Activated CD8-positive, alpha-beta T cell treated with anti-CD3 and anti-CD28 coated beads, Interleukin-2, amount 10 ng/mL, durations not matched to agents 7 days and 5 days (primary cell): ENCODE measurements at places on chromosomes 1 and 21. TPM values are rescaled to one million over a fixed set of nuclear protein-coding genes. Genes with fewer than 3 reads are reported as not detected.

Gene CCDC181
- not detected for total RNA-seq

- H3K27ac ChIP-seq: no peak overlapping the region
- H3K27me3 ChIP-seq: peaks cover 10% of the 10 kb centered on the region
- no peak for DNase-seq
Measured at GRCh38 chr21:29155118-29155932, 24.9 kb downstream of the MAP3K7CL start.

Gene AADACL3
- not detected for total RNA-seq

DNA sequence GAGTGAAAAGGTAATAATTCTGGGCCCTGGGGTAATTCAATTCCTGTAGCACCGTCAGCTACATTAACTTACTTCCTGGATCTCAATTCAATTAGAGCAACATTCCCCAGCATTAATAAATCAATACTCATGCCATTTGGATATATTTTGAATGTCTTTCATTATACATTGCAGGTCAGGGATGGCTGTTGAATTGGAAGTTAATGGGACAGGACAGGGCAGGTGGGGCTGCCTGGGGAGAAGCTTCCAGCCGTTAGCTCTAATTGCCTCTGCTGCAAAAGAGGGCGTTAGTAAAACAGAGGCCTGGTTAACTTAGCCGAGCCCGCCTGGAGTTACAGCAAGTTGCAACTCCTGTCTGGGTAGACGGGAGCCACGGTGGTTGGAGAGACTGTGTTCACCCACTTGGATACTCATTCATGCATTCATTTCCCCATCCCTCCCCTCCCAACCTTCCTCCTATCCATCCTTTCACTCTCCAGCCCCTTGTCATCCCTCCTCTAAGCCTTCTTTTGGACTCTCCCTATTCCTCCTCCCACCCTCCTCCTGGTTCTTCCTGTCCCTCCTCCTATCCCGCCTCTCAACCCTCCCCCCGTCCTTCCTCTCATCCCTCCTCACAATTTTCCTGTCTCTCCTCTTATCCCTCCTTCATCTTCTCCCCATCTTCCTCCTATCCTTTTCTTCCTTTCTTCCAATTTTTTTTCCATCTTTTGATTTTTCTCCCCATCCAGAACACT, 137.6 kb upstream of the RUNX3 start:
- H3K4me3 ChIP-seq: no peak overlapping the region
- H3K4me1 ChIP-seq: peaks cover 29% of the 10 kb centered on the region
- no peak for DNase-seq
- H3K27ac ChIP-seq: no peak overlapping the region

- no peaks in the 10 kb centered on the region for H3K27me3 ChIP-seq
- no peak overlapping the region for H3K27ac ChIP-seq
- H3K36me3 ChIP-seq: no peaks in the 10 kb centered on the region
- H3K4me1 ChIP-seq: peaks cover 11% of the 10 kb centered on the region
- no peak for DNase-seq
Measured at GRCh38 chr1:152169366-152170025, 10.5 kb upstream of the RPTN start.

- no peak for DNase-seq
- H3K27me3 ChIP-seq: no peaks in the 10 kb centered on the region
- no peak overlapping the region for H3K27ac ChIP-seq
- H3K4me3 ChIP-seq: no peak overlapping the region
- H3K36me3 ChIP-seq: no peaks in the 10 kb centered on the region
Measured at GRCh38 chr1:63122079-63122478, 200.3 kb upstream of the FOXD3 start.

- H3K4me1 ChIP-seq: peaks cover 33% of the 10 kb centered on the region
- no peak overlapping the region for H3K4me3 ChIP-seq
- H3K27ac ChIP-seq: no peak overlapping the region
Measured at GRCh38 chr1:17184822-17185484, 20.0 kb upstream of the PADI1 start.

Gene HLX
- total RNA-seq: not detected

Gene LRRC38
- not detected for total RNA-seq

GRCh38 chr1:107061886-107062285, 5.4 kb downstream of the PRMT6 start:
- no peaks in the 10 kb centered on the region for H3K27me3 ChIP-seq
- no peak overlapping the region for H3K27ac ChIP-seq
- no peak overlapping the region for H3K4me3 ChIP-seq
- H3K36me3 ChIP-seq: peaks cover 21% of the 10 kb centered on the region
- H3K4me1 ChIP-seq: peaks cover 22% of the 10 kb centered on the region
- no peak for DNase-seq

DNA sequence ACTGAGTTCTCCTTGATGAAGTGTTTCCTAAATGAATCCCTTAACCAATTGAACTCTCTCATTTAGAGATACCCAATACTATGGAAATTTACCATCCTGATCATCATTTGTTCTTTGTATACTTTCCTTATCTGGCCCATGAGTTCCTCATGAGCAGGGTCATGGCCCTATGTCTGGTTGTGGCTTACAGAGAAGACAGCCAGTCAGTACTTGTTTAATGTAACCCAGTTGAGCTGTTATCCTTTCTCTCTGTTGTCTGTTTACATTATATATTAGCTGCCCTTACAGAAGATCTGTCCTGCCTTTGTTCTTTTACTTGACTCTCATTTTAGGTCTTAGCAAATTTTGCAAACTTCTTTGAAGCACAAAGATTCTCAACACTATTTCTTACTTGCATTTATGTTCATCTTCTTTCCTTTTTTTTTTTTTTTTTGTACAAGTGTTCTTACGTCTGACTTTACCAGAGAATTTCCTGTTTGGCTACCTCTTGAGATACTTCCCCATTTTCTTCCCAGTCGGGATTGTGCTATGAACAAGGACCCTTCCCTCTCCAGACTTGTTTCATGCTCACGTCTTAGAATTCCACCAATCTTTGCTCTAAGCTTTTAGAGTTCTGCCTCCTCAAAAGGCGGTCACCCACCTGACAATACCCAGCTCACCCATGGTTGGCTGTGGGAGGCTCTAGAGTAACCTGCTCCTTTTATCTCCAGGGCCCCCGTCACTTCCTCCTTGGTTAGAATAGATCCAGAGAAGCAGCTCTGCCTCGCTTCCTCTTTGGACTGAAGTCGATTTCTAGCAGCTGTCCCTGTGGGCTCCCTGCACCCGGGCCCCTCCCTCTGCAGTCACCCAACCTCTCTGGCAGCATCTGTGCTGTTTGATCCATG, 53.6 kb upstream of the RUNX1 start:
- no peaks in the 10 kb centered on the region for H3K4me1 ChIP-seq
- H3K36me3 ChIP-seq: no peaks in the 10 kb centered on the region
- H3K27ac ChIP-seq: no peak overlapping the region

Gene COL16A1
- total RNA-seq: not detected

Gene CD164L2
- total RNA-seq: not detected

DNA sequence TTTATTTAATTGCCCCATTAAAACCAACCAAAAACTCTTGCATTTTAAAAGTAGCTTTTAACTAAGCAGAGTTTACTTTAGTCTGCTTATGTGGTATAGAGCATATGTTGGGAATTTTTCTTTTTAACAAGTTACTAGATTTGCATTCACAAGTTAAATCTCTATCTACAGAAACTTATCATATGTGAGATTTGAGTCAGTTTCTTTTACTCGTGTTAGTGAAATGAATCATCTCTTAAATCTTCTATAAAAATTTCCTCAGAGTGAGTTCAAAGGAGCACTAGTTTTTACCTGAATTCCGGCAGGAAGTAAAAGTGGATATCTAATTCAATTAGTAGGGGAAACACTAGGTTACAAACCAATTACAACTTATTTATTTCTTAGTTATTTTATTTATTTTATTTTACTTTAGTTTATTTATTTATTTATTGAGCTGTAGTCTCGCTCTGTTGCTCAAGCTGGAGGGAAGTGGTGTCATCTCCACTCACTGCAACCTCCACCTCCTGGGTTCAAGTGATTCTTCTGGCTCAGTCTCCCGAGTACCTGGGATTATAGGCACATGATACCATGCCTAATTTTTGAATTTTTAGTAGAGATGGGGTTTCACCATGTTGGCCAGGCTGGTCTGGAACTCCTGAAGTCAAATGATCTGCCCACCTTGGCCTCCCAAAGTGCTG, 1609.6 kb upstream of the B3GALT2 start:
- no peaks in the 10 kb centered on the region for H3K36me3 ChIP-seq
- no peak overlapping the region for H3K4me3 ChIP-seq
- H3K27ac ChIP-seq: no peak overlapping the region
- no peaks in the 10 kb centered on the region for H3K4me1 ChIP-seq

GRCh38 chr1:164719676-164720439, 160.9 kb downstream of the PBX1 start:
- H3K36me3 ChIP-seq: no peaks in the 10 kb centered on the region
- H3K4me3 ChIP-seq: no peak overlapping the region
- H3K4me1 ChIP-seq: peaks cover 12% of the 10 kb centered on the region
- no peaks in the 10 kb centered on the region for H3K27me3 ChIP-seq

GRCh38 chr21:40047211-40047610, 180.0 kb downstream of the PCP4 start:
- H3K36me3 ChIP-seq: no peaks in the 10 kb centered on the region
- no peaks in the 10 kb centered on the region for H3K27me3 ChIP-seq
- no peak overlapping the region for H3K4me3 ChIP-seq
- DNase-seq: no peak
- no peak overlapping the region for H3K27ac ChIP-seq
- H3K4me1 ChIP-seq: no peaks in the 10 kb centered on the region

DNA sequence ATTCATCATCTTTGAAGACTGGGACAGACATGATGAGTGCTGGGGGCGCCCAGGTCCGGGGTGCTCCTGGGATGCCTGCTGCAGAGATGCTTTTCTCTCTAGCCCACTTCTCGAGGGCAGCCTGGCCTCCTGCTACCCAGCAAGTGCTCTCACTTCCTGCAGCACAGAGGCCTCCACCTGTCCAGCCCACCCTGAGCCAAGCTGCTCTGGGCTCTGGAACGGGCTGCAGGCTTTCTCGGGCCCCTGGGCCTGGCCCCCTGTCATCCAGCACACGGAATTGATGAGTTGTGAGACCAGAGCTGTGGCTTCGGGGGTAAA, 469.5 kb upstream of the VAMP3 start:
- peak; percentile 1 for DNase-seq
- no peak overlapping the region for H3K27ac ChIP-seq
- H3K4me1 ChIP-seq: no peaks in the 10 kb centered on the region
- H3K27me3 ChIP-seq: peaks cover 8% of the 10 kb centered on the region

DNA sequence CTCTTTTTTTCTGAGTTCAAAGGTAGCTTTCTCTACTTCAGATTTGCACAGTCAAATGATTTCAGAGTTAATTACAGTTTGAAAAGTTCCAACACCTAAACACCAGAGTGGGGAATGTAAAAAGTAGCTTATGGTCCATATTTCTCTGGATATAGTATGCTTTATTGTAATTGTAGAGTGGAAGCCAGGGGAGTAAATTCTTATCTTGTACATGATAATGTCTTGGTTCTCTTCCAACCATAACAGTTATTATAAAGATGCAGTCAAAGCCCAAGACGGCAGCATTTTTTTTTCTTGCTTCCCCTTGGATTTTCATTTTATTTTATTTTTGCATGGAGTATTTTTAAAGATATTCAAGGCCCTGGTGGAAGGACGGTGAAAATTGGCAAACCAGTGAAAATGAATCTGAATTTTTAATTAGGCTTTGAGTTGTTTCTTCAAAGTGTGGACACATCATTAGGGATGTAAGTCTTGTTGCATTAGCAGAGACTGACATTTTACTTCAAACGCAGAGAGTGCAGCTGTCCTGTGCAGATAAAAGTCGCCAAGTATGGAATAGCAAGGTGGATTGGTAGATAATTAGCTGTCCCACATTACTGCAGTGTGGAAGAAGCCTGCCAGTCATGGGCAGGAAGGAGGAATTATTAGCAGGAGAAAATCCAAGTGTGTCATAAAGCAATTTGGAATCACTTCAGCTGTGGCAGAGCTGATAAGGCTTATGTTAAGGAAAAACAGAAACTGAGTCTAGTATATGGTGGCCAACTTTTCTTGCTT, 11.3 kb downstream of the CACHD1 start:
- DNase-seq: no peak
- H3K27ac ChIP-seq: no peak overlapping the region
- no peaks in the 10 kb centered on the region for H3K36me3 ChIP-seq
- H3K27me3 ChIP-seq: peaks cover 2% of the 10 kb centered on the region
- H3K4me1 ChIP-seq: no peaks in the 10 kb centered on the region
- H3K4me3 ChIP-seq: no peak overlapping the region
